CD8-positive, alpha-beta memory T cell (primary cell): ENCODE measurements at places on chromosomes 7 and 10.

DNA sequence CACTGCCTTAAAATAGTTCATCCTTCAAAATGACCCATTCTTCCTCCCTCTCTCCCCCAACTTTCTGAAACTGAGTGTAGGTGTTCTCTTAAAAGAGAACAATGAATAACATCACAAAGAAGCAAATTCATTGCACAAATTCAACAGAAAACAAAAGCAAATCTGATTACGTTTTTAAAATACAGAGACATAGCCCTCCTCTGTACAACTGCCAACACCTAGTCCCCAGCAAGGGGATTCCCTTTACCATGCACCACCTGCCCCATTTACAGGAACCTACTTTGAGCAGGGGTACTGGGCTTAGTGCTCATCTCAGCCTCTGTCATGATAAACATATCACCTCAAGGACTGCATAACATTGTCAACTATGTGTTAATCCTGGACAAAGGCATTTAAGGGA is 302.8 kb upstream of the AOAH start:
- no peak for DNase-seq

DNA sequence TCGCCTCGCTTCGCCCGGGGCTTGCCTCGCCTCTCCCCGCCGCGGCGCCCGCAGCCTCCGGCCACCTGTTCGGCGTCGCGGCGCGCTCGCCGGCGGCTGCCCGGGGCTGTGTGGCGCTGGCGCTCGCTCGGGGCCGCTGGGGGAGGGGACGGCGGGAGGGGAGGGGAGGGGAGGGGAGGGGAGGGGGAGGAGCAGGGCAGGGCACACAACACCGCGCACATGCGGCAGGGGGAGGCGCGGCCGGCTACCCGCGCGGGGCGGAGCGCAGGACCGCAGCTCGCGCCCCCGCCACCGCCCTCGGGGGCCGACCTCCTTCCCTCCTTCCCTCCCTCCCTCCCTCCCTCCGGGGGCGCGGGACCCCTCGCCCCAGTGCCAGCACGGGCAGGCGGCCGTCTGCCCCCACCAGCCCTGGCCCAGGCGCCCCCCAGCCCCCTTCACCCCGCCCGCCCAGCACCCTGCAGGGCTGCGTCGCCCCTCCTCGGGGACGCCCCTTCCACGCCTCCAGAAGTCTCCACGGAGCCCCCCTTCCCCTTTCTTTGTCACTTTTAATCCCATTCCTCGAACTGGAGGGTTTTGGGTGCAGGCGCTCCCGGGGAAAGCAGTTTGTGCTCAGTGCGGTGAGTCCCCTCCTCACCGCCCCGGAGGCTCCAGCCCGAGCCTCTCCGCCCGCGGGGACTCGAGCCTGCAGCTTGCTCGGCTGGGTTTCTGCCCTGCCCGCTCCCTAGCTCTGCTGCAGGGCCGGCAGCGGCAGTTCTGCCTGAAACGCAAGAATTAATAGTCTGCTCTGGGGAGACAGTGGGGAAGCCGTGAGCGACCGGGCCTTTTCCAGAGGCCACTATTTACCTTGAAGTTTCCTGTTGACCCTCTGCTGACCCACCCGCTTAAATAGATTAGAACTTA is at the start of gene PARD3:
PARD3 (minus strand) TSS at position 112 of the 900 bp plus-strand sequence. CDS start 301 bp downstream, outside the sequence.
- DNase-seq: no peak

GRCh38 chr10:60466267-60467201 is 76.9 kb upstream of the ANK3 start:
- no peak for DNase-seq

GRCh38 chr10:125782054-125782453 is 6.4 kb upstream of the MMP21 start:
- no peak for DNase-seq

GRCh38 chr7:90536449-90536848 is 59.7 kb upstream of the CDK14 start:
- no peak for DNase-seq

DNA sequence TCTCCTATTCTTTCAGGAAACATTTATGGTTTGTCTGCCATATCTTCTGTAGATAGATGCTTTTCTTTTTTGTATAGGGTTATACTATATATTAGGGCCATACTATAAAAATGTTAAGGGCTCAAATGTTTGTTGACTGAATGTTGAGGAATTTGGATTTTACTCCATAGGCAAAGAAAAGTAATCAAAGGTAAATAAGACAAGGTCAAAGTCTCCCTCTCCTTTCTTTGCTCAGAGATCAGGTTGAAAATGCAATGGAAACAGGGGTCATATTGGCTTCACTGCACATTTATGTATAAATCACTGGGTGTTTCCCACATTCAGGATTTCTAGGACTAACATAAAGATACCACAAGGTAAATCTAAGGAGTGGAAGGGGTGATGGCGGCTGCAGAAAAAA is 291.4 kb upstream of the FZD8 start:
- no peak for DNase-seq

GRCh38 chr10:34538281-34538829 is 276.7 kb downstream of the PARD3 start:
- DNase-seq: no peak

DNA sequence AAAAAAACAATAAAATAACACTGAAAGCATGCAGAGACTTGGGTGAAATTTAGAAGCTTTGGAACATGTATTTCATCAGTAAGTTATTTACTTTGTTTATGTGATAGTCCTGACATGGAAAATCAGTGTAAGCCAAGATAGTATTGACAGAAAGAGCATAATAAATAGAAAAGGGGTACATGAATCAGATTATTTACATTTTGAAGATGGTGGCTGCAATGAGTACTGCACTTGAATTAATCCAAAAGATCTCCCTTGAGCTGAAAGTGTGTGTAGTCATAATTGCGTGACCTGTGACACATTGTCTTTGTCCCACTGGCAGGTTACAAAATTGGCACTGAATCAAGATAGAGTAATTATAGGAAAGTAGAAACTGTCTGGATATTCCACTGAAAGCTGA is 562.9 kb downstream of the GFRA1 start:
- DNase-seq: no peak

DNA sequence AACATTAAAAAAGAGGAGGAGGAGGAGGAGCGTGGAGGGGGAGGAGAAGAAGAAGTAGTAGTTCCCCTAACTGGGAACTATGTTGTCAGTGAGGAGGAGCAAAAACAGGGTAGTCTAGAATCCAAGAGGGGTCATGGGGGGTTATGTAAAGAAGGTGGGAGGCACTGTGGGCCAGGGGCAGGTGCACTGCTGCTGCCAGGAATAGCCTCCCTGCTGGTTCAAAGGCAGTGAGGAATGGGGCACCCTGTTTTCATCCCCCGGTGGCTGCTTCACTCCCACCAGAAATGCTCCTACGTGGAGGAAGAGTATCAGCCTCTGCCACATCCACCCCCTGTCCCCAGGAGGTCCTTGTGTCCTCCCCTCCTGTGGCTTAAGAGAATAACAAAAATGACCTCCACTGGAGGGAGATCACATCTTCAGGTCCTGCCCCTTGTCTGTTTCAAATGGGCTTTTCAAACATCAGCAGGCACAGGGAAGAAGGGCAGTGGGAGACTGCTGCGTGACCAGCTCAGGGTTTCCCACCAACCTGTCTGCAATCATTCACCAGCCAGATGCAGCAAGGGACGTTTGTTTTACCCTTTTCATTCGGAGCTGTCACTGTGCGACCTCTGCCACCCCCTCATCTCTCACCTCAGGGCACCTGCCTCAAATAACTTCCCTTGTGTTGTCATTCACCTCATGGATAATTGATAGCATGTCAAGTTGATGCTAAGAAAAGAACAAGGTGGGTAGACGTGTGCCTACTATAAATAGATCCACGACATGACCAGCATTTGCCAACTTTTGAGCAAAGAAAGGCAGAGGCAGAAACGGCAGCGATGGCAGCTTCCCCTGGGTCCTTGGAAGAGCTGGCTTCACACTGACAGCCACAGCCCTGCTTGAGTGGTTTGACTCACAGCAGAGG is 92.6 kb downstream of the DGKI start:
- no peak for DNase-seq

- DNase-seq: peak; percentile 55
Measured at GRCh38 chr7:28661826-28662595, 249.7 kb downstream of the CREB5 start.

DNA sequence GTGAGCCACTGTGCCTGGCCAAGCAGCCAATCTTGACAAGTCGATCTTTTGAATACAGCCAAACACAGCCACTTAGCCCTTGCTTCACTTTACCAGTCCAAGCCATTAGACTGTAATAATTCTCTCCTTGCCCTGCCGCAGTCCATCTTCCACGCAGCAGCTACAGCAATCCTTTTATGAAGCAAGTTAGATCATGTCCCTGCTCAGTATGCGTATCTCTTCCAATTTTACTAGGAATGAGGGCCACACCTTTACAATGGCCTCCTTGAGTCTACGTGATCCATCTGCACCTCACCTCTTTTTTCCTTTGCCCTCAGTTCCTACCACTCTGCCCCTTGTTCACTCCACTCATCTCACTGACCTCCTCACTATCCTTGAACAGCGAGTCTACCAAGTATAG is 22.2 kb downstream of the GSAP start:
- DNase-seq: no peak
